Stimulated activated CD4-positive, alpha-beta T cell treated with anti-CD3 and anti-CD28 coated beads, Interleukin-15, amount 100 ng/mL, for 48 hours (primary cell): ENCODE measurements at places on chromosomes 12 and 14.

DNA sequence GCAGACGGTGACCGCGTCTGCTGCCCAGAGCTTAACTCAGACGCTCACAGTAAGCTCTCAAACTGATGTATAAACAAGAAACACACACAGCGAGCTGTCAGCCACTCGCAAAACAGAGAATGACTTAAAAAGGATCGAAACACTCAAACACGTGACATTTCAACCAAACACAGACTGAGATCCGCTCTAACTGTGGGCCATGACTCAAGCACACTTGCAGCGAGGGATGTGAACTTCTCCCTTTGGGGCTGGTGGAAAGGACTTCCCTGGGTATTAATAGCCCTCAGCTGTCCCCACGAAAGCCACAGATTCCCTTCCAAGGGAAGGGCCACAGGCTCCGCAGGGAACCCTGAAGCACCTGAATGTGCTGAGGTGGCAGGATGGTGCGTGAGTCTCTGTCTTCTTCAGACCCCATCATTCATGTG, 29.1 kb downstream of the CCDC88C start:
- no peak for DNase-seq

DNA sequence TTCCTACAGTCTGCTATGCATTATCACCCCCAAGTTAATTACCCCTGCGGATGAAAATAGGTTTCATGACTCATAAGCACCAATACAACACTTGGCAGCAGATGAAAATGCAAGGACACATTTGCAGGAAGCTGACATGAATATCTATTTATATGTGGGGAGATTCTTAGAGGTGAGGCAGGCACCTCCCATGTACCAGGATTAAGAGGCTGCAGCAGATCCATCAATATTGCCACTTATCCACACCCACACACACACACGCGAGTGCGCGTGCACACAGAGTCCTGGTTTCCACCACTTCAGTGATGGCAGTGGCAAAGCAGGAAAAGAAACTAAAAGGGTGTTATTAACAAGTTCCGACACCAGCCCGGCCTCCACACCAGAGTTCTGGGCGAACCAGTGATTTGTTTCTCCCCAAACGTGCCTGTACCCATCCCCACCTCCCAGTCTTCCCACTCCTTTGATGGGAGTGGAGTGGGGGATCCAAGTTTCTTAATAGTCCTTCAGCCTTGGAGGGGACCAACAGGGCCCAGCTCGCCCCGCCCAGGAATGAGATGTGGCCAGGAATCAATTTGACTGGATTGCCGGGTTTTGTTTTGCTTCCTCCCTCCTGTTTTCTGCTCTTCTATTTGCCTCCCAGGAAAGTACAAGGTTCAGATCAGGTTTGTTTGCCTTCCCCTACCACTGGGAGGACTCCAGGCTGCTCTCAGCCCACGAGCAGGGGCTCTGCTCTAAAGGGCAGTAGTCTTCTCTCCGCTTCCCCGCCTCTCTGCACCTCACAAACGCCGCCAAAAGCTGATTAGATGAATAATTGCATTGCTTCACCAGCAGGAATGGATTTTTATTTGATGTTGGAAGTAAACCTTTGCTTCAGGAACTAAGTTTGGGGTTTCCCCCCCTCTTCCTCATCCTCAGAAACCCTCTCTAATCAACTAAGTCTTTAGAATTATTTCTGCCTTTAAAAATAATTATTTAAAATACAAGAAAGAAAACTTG, 5.2 kb downstream of the IRF2BPL start:
- no peak for DNase-seq

DNA sequence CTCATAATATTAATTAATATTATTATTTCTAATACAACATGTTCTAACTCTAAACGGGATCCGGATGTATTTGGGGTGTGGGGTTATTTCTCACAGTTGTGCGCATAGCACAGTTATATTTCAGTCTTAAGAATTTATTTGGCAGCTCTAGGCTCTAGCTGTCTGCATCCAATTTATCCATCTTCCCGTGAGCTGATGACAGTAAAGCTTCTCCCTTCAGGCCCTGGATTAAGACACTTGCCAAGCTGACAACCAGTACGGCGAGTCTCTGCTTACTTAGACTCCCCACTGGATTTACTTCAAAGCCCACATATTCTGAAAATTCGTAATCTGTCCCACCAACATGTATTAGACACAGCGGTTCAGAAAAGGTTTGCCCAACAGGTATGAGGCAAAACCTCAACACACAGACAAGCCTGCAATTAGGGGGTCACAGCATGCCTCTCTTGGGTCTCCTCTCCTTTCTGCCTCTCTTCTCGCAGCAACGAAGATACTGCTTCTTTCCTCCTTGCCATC, 232.9 kb upstream of the TMTC1 start:
- DNase-seq, result no peak

DNA sequence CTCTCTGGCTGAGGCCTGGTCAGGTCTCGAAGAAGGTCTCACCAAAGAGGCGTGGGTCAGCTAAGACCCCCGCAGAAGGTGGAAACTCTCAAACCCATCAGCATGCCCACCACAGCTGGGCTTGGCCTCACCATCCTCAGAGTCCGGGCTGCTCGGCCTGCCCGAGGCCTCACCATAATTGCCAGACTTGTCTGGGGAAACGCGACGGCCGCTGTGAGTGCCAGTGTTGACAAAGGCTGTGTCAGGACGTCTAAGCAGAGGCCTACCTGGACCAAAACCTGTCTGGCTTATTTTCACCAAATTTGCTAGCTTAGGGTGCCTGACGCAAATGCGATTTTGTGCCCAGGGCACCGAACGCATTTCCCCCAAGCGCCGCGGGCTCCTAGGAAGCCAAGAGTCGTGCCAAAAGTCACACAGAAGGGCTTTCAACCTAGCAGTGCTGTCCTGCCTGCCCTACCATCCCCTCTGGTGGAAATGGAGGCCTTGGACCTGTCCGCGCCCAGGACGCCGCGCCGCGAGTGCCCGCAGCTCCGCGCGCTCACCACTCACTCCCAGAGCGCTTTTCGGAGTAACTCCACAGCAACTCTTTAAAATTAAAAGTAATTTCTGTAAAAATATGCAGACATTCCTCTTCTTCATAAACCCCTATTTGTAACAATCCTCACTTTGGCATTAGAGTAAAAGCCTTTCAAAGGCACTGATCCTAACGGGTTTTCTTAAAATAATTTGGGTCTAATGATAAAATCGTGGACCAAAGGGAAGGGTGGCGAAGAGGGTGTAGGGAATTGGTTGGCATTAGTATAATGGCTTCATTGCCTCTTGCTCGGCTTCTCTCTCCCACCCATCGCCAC, 1.2 kb upstream of the ALX1 start:
- no peak for DNase-seq
